ENCODE measurements at places on chromosomes 2 and 18.

GRCh38 chr18:62857263-62857976, 142.1 kb downstream of the PHLPP1 start:
- no peak for DNase-seq

DNA sequence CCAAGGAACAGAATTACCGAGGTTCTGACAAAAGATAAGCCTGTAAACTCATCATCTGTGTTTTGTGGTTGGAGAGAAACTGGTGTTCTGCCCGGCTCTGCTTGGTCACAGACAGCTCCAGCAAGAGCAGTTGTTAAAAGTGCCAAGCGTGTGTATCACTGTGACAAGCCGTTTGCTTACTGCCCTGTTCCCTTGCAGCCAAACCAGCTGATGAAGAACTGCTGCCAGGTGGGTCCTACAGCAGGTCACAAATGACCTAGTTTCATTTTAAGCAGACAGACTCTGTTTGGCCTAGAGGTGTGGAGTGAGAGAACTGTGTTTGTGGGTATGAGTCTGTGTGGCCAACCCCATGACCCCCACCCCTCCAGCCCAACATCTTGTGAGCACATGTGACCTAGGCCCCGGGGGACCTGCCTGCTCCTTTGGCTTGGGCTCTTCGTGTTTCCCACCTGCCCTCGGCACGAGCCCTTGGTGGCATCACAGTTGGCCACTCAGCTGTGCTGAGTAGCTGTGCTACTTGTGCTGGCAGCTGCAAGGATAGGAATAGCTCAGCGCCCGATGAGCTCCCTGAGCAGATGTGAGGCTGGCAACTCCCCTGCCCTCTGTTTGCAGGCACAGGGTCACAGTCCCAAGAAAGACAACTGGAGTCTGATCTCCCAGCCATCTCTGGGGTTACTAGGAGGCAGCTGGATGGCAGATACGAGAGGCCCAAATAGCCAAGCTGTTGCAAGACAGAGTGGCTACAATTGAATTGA, 9.7 kb downstream of the OXER1 start:
- no peak for DNase-seq

- DNase-seq: no peak
These were observed 43.0 kb downstream of the WIPF1 start for GRCh38 chr2:174554529-174555150.

GRCh38 chr2:203822240-203822639, 45.3 kb upstream of the CTLA4 start:
- DNase-seq: no peak

GRCh38 chr2:123723706-123724105, 301.4 kb upstream of the CNTNAP5 start:
- DNase-seq: no peak

DNA sequence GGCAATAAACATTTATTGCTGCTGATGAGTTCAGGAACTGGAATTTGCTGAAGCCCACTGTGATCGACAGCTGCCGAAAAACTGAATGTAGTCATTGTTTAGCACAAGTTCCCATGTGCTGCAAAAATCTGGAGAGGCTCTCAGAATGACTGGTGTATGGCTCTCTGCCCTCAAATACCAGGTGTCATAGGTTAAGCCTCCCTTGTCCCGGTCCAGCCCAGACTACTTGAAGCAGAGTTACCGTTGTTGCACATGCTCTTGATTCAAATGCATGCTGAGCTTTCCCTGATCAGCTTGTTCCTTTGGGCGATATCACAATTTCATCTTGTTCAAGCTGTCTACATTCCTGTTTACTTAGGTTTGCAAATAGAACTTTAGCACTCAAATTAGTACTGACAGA, 625.2 kb downstream of the CPS1 start:
- DNase-seq: no peak

- no peak for DNase-seq
These were observed 157.3 kb downstream of the RHBDD1 start for GRCh38 chr2:226993171-226993570.

DNA sequence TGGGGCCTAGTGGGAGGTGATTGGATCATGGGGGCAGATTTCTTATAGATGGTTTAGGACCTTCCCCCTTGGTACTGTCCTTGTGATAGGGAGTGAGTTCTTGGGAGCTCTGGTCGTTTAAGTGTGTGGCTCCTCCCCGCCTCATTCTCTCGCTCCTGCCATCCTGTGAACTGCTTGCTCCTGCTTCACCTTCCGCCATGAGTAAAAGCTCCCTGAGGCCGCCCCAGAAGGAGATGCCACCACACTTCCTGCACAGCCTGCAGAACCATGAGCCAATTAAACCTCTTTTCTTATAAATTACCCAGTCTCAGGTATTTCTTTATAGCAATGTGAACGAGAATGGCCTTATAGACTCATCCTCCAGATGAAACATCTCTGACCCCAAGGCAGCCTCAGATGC, 101.5 kb downstream of the KCNF1 start:
- no peak for DNase-seq

DNA sequence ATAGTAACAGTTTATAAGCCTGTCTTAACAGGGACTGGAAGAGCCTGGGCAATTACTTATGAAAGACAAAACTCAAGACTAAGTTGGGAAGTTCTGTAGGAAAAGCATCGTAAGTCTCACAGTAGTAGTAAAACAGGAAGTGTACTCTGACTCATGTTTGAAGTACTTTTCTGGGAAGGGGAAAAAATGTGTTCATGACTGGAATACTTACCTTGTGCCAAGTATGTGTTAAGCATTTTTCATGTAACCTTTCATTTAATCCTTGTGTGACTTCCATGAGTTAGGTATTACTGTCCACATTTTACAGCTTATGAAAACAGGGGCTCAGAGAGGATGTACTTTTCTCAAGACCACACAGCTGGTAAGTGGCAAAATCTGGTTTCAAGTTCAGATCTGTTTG, 13.7 kb upstream of the SKOR2 start:
- DNase-seq: no peak

DNA sequence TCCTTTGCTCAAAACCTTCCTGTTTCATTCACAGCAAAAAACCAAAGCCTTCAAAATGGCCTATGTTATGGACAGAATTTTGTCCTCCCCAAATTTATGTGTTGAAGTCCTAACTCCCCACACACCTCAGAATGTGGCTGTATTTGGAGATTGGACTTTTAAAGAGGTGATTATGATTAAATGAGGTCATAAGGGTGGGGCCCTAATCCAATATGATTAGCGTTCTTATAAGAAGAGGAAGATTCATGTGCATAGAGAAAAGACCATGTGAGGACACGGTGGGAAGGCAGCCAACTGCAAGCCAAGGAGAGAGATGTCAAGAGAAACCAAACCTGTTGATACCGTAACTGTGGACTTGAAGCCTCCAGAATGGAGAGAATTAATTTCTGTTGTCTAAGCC, 4.6 kb upstream of the ZNF638 start:
- no peak for DNase-seq

DNA sequence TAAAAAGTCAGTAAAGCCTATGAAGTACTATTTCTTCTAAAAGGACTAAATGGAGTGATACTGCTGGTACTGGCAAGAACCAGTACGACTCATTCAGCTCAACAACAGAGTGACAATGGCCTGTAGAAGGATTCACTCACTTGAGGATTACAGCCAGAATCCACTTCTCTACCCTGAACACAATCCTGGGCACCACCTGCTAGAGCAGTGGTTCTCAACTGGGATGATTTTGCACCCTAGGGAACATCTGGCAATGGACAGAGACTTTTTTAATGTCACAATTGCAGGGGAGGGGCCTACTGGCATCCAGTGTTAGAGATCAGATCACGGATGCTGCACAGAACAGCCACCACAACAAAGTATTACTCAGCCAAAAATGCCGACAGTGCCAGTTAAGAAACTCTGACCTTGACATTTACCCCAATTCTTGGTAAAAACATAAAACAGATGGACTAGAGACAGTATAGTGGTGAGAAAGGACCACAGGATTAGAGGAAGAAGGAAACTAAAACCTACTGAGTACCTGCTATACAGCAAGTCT, 5.0 kb downstream of the SPIRE1 start:
- DNase-seq: no peak

DNA sequence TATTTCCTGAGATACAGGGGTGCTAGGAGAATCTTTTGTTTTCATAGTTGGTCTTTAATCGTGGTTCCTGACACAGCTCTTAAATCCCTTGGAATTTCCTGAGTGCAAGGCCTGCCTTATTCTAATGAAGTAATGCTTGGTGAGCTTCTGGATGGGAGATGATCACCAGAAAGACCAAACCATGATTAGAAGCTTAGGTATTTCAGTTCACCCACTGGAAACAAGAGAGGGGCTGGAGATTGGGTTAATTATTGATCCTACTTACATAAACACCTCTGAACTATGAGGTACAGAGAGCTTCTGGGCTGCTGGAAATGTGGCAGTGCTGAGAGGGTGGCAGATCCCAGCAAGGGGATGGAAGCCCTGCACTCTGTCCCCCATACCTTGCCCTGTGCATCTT, 406.8 kb downstream of the THSD7B start:
- DNase-seq: no peak

DNA sequence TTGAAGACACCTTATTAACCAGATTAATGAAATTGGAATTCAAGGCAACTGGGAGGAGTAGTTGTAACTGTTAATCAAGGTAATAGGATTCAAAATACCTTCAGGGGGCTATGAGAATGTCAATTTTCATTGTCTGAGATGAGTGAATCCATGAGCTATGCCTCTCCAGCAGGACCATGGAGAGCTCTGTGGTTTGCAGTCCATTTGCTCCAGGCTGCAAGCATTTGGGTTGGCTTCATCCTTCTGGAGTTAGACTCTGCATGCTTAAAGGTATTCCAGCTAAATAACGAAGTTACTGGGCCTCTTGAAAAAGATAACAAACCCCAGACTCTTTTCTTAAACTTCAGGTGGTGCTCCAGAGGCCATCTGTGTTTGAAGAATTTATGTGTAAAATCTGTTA, 207.1 kb upstream of the SLC8A1 start:
- DNase-seq: no peak

- DNase-seq: no peak
These were observed 11.5 kb downstream of the ASAP2 start for GRCh38 chr2:9217838-9218770.

DNA sequence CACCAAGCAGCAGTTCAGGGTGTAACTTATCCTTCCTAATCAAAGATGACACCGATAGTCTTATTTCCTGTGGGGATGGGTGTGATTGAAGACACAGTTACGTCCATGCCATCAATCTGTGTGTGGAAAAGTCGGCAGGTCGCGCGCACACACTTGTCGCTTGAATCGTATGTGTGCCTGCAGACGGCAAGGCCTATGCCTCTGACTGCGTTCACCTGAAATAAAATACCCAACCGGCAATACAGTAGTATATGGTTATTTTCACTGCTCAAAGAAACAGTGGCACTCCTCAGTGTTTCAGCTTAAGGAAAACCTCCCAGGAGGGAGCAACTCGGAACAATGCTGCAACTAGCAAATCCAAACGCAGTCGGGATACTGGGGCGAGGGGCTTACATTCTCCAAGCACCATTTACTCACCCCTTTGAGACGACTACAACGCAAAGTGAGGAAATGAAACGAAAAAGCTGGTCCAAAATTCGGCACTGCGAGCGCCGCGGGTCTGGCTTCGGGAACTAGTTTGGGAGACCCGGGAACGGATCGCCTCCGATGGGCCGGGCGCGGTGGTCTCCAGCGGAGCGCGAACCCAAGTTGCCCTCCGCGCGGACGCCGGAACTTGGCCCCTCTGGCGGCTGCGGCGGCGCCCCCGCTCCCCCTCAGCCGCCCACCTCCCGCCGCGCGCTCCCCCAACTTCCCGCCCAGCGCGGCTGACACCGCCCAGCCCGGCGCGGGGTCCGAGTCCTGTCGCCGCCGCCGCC, 675 bp downstream of the PRKD3 start:
- peak; percentile 62 for DNase-seq

- DNase-seq: no peak
These were observed 20.1 kb upstream of the LTBP1 start for GRCh38 chr2:32926708-32927084.

DNA sequence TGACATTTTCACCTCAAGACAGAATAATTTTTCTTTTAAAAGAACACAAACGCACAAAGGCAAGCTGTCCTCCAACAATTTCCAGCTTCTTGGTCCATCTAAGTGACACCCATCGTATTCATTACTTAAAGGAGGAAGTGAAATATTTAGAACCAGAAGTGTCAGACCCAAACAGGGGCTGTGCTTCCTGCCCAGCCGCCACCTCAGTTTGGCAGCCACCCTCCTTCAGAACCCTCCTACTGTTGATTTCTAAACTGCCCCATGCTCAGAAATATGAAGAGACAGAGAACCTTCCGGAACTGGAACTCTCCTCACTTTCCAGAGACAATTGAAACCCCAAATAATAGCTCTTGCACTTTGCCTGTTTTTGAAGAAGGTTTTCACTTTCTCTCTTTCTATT, 734.8 kb upstream of the SALL3 start:
- DNase-seq: no peak

DNA sequence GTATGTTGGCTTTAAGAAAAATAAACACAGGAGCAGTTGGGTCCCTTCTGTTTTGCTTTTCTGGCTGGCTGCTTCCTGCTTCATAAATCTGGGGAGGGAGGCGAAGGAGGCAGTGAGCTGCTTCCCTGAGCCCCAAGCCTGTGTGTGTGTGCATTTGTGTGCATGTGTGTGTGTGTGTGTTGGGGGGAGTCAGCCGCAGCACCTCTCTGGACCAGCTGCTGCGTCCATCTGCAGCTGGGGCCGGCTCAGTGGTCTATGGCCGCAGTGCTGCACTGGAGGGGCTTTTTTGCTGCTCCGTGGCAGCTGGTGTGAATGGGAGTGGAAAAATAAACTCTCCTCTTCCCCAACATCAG, 192.3 kb downstream of the RNF144A start:
- DNase-seq: no peak

DNA sequence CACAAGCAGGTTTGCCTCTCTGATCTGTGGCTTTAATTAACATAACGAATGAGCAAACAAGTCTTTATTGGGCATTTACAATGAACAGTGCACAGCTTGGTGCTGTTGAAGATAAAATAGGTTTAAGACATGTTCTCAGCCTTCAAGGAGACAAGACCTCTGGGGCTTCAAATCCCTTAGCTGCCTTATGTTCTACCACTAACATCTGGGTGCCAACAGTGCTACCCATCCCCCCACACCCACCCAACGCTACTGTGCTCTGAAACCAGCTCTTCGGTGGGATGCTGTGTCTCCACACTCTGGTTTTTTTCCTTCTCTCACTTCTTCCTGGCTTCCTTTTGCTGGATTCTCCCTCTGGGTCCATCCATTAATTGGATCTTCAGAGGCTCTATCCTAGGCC, 14.1 kb upstream of the B3GNT2 start:
- no peak for DNase-seq

DNA sequence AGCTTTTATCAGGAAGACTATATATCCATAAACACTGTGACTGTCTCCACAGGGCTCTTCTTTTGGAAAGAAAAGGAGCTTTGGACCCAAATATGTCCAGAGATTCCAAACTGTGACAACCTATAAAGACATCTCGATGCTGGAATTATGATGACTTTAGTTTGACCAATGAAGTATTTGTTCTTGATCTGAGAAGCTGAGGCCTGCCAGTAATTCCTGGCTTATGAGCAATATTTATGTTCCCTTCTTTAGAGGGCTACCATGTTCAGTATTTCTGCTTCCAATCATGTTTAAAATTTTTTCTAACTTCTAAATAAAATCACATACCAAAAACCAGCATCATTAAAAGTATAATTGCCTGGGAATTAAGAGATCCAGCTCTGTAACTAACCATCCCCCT, 41.1 kb downstream of the FEZ2 start:
- DNase-seq: no peak

GRCh38 chr2:60054571-60055340, 498.7 kb downstream of the BCL11A start:
- DNase-seq: no peak
